ENCODE measurements at places on chromosomes 3 and 15.

DNA sequence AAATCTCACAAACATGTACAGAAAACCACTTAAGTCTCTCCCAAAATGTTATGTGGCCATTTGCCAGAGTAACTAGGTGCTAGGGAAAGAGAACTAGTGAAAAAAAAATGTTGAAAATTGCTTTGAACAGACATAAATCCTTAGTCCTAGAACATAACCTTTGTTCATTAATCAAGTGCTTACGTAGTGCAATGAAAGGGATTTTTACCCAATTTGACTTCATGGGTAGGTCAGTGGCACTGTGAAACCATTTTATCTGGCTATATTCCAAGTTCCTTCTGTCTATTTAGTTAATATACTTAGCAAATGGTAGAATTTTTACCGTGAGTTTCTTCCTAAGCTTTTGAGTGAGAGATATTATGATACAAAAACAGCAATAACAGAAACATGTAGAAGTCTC is 209.4 kb downstream of the DIPK2A start:
- DNase-seq, result peak; percentile 29

- peak; percentile 31 for DNase-seq
These were observed 280.0 kb upstream of the P2RY1 start for GRCh38 chr3:152554980-152555379.

DNA sequence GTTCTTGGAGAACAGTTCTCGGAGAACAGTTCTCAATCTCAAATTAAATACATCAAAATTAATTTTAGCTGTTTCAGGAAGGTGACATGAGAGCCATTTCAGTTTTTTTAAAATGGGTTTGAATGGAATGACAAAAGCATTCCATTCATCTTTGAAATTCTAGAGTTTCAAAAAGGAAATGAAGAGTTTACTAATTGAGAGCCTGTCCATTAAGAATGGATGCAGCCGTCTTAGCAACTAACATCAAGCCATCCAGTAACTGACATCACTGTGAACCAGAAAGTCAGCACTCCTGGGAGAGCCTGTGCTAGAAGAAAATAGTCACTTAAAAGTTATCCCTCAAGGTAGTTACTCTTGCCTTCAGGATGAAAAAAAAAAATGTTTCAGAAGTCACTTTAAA is 47.0 kb upstream of the FSTL1 start:
- DNase-seq, result no peak

GRCh38 chr3:86801921-86802320 is 189.0 kb downstream of the VGLL3 start:
- DNase-seq, result no peak

DNA sequence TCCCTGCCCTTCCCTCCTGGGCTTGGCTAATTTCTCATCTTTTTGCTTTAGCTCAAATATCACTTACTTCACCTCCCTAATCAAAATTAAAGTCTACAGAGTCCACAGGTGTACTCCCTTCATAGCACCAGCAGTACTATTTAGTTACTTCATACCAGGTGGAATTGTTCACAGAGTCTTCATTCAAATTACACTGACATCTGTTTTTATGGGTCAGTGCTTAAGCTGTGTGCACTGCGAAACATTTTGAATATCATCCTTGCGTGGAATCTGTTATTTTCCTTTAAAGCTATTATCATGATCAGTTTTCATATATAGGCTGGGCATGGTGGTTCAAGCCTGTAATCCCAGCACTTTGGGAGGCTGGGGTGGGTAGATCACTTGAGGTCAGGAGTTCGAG is 2.7 kb upstream of the SERF2 start:
- no peak for DNase-seq

DNA sequence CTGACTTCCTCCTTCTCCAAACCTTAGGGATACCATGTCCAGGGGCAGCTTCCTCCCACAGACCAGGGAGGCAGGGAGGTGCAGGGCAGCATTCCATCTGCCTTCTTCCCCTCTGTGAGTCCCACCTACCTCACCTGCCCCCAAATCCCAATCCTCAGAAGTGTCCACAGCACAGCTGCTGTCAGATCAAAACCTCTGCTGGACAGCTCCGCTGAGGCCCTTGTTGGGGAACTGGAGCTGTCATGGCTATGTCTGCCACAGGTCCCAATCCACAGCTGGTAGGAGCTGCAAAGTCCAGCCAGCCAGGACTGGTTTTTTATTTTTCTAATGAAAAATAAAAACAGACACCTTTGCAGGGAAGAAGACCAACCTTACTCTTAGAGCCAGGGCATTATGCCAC is 40.7 kb upstream of the TBC1D21 start:
- no peak for DNase-seq

- DNase-seq, result no peak
These were observed 20.8 kb downstream of the FBN1 start for GRCh38 chr15:48624700-48625099.

GRCh38 chr3:4751502-4752101 is 227.6 kb upstream of the BHLHE40 start:
- DNase-seq, result peak; percentile 78

- no peak for DNase-seq
These were observed 193.8 kb downstream of the ABHD5 start for GRCh38 chr3:43884581-43884980.

DNA sequence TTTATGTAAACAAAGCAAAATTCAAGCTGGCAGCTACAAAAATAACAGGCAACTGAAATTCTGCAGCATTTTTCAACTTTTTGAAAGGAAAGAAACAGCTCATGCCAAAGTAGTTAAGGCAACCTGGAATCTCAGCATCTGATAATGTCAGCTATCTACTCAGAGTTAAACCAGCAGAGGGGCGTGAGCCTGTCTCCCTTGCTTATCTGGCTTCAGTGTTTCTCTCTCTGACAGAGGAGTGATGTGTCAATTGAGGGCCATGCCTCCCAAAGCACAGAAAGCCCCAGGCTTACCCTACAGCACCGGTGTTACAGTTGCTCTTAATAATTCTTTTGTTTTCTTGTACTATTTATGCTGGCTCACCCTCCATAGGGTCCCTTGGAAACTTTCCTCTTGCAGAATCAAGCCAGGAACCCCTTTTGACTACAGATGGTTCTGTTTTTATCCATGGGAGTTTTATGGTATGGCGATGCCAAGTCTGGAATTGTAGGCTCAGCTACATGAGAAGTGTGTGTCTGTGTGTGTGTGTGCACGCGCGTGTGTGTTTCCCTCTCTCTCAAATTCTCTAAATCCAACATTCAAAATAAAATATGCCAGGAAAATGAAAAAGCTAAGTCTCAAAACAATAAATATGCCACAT is 7.3 kb downstream of the TMEM212 start:
- DNase-seq, result no peak

GRCh38 chr3:134511500-134511899 is 25.6 kb downstream of the CEP63 start:
- no peak for DNase-seq

DNA sequence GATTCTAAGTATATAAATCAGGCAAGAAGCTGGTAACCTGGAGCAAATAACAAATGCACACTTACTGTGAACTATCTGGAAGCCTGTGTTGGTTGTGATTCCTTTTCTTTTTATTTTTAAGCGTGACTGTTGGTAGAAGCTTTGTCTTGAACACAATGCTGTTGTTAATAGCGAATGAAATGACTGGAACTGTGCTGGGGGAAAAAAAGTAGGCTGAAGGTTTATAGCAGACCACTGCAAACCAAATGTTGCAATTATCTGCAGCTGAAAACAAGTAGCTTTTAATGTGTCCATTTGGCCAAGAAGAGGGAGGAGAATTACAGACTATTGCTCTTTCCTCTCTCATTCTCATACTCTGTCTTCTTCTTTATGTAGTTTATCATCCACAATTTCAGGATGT is 184.5 kb upstream of the DNAJC19 start:
- DNase-seq, result no peak

- DNase-seq, result no peak
These were observed 71.4 kb upstream of the PCSK6 start for GRCh38 chr15:101560722-101561583.

- no peak for DNase-seq
These were observed 588.8 kb downstream of the MAGI1 start for GRCh38 chr3:65449841-65450428.

- DNase-seq, result no peak
These were observed 88.5 kb downstream of the XXYLT1 start for GRCh38 chr3:195182470-195182795.

GRCh38 chr3:8638994-8639658 is 5.5 kb downstream of the SSUH2 start:
- no peak for DNase-seq

- no peak for DNase-seq
These were observed 72.5 kb upstream of the AGTR1 start for GRCh38 chr3:148625095-148625736.

Measured in retinal pigment epithelial cell (primary cell).